ENCODE measurements at places on chromosomes 6 and 20.

- DNase-seq, result no peak
Measured at GRCh38 chr20:46703435-46703834, 6.0 kb upstream of the SLC2A10 start.

DNA sequence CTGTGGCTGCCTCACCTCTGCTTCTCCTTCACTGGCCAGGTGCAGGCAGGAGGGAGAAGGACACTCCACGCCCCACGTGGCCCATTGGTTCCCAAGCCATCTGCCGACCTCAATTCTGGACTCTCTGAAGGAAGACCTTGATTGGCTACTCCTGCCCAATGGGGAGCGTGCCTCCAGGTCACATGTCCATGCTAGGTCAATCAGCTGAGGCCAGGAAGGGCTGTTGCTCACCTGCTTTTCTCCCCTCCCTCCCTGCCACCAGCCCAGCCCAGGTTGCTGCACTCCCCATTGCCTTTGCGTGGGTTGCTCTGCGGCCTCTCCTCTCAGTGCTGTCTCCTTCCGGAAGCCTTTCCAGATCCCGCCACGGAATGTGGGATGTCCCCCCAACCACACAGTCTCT is 21.9 kb upstream of the CDH4 start:
- DNase-seq, result peak; percentile 78

DNA sequence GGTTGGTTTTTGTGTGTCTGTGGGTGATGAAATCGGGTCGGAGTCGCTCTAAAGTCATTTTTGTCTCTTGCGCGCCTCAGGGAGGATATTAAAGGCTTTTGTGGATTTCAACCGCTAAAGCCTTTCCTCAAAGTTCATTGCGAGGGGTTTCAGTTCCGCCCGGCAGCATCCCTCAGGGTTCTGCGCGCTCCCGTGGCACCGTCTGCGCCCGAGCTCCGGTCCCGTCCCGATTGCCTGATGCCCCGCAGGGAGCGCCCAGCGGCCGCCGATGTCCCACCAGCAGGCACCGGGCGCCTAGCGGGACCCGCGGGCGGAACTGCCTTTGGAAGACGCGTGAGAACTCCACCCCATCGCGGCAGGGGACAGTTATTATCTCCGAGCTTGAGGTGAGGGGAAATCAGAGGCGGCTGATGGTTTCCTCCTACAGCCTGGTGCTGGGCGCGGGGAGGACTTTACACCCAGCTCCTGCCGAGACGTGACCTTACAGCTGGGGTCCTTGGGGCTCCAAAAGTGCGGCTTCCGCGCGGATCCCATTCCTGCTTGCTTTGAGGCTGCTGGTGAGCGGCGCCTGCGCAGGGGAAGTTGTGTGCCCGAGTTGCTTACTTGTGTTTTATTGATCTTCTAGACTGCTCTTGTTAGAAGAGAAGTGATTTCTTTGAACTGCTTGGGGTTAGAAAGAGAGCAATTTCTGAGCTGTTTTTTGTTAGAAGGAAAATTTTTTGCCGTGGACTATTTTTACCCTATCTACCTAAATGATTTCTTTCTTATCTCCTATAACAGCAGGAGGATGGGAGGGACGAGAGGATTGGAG is 27.1 kb downstream of the ULBP1 start:
- no peak for DNase-seq

GRCh38 chr6:23681743-23682142 is 444.3 kb upstream of the NRSN1 start:
- DNase-seq, result no peak

- no peak for DNase-seq
Measured at GRCh38 chr6:139852488-139853140, 478.2 kb upstream of the CITED2 start.

- no peak for DNase-seq
Measured at GRCh38 chr20:45066372-45066771, 34.6 kb downstream of the KCNS1 start.

DNA sequence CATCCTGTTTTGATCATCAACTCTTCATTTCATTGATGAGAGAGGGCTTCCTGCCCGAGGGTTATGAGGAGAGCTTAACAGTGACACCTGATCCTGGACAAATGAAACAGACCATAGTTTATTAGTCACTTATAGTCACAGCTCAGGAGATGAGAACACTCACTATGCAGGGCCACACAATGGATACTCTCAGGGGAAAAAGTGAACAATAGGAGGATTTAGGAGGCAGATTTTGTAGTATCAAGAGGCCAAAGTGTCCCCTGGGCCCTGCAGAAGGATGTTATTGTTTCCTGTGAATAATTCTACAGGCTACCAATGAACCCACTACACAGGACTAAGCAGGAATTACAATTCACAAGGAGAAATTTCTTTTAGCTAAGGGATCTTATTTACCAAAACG is 772.8 kb upstream of the MAN1A1 start:
- no peak for DNase-seq

DNA sequence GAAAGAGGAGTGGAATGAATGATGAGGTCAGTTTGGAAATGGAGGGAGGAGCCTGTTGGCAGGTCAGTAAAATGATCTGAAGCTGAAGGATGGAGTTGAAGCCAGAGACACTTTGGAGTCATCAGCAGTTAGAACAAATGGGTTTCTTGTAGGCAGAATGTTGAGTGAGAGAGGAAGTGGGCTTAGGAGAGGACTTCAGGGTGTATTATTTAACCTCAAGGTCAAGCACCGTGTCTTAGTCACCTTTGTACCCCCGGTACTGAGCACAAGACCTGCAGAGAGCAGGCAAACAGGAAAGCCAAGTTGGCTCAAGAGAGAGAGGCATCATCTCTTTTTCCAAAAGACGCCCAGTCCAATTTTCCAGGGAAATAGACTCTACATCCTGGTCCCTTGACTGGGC is 23.3 kb downstream of the C20orf173 start:
- DNase-seq, result no peak

GRCh38 chr20:33893314-33893713 is 82.2 kb downstream of the CHMP4B start:
- DNase-seq, result no peak

- no peak for DNase-seq
Measured at GRCh38 chr6:159677506-159678165, 15.4 kb downstream of the SOD2 start.

DNA sequence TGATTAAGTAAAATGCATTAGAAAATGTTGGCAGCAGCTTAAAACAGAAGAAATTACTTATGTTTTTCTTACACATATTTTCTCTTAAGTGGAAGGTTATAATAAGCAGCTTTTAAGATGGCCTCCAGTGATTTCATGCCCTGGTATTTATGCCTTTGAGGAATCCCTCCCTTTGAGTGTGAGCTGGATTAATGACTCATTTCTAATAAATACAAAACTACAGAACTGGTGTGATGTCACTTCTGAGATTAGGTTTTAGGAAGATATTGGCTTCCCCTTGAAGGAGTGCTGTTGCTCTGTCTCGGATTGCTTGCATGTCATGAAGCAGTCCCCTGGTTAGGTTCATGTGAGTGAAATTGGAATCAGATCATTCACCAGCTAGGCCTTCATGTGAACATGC is 143.2 kb upstream of the EPHA7 start:
- no peak for DNase-seq

- no peak for DNase-seq
Measured at GRCh38 chr20:16048876-16049275, 524.4 kb downstream of the KIF16B start.

DNA sequence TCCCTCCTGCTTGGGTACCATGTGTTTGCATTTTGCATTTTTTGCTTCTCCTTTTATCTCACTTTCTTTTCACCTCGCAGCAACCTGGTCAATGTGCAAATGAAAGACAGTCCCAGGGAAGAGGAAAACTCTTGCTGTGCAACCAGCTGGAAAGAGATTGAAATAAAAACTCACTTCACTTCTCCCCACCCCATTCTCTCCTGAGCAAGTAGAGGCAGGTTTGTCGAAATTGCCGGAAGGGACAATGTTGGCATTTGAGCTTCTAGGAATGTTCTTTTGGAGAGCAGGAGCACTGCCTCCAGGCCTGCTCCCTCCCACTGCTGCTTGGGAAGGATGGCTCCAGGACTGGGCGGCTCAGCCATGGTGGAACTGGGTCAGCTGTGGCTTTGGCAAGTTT is 30.6 kb downstream of the KCNG1 start:
- DNase-seq, result peak; percentile 93

DNA sequence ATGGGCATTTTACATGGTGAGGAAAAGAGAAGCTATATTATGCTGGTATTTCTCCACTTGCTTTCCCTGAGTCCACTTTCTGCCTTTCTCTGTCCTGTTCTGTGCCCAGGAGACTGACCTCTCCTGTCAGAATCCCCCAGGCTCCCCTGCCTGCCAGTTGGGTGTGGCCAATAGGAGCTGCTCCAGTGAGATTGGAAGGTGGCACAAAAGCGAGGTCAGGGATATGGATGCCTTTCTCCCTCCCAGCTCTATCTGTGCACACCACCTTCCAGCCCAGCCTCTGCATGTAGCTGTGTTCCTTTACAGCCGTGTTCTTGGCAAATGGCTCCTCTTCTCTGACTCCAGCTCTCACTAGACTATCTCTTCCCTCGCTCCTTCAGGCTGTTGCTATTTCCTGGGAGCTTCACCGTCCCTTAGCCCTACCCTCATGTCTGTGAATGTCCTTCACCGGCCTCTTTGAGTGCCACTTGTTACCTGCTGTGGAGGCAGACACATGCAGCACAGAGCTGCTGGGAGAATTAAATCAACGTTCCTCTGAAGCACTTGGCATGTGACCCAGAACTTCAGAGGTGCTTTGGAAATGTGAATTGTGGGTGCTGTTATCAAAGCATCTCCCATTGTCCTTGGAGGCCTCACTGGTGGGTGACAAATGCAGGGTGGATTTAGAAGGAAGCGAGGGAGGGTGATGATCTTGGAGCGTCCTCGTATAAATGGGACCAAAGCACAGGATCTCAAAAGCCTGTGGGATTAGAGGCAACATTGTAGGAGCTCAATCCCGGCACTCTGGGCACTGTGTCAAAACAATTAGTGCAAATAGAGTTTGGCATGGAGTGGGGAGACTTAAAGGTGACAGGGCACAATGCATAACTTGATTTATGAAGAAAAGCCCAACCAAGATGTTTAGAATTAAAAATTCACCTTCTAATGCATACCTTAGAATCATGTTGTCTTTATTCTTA is 28.9 kb upstream of the RALGAPA2 start:
- no peak for DNase-seq

Data from RWPE2 (cell line).